ENCODE measurements at places on chromosomes 1 and 21.

DNA sequence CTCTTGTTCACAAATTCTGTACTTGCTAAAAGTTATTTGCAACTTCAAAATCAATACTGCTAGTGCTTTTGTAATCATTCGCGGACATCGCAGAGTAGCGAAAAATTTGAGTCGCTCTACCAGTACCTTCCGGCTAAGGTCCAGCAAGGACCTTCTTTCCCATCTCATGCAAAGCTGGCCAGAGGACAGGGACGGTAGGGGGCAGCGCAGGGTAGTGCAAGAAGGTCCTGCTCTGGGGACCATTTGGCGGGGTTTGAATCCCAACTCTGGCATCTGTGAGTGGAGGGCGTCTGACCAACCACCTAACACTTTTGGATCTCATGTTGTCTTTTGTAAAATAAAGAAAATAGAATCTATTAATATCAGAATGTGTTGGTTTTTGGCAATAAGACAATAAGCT is 258.3 kb downstream of the SPATA17 start:
- no peak for DNase-seq

- no peak for DNase-seq
Measured at GRCh38 chr21:38984568-38984967, 178.8 kb downstream of the ETS2 start.

- no peak for DNase-seq
Measured at GRCh38 chr1:186076006-186076405, 299.0 kb downstream of the TPR start.

DNA sequence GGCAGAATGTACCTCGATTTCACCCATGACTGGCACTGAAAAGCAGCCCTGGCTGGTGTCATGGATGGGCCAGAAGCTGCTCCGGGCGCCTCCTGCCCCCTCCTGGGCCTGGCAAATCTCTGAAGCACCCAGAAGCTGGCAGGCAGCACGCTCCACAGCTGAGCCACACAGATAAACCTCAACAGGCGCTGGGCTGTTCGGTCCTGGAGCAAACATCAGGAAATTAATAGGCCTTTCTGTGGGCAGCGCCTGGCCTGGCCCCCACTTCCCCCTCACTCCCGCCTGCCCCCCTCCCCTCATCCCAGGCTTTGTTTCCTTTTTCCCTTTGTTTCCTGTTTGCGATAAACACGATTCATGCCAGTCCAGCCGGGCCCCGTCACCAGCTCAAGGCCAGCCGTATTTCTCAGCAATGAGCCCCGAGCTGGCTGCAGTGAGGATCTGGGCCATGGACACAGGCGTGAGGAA is 20.1 kb upstream of the DISP3 start:
- peak; percentile 44 for DNase-seq

All from left kidney (tissue), 8 donors.